ENCODE measurements at places on chromosomes 4 and X.

- no peak for DNase-seq
These were observed 49.3 kb upstream of the PGRMC1 start for GRCh38 chrX:119186763-119187162.

DNA sequence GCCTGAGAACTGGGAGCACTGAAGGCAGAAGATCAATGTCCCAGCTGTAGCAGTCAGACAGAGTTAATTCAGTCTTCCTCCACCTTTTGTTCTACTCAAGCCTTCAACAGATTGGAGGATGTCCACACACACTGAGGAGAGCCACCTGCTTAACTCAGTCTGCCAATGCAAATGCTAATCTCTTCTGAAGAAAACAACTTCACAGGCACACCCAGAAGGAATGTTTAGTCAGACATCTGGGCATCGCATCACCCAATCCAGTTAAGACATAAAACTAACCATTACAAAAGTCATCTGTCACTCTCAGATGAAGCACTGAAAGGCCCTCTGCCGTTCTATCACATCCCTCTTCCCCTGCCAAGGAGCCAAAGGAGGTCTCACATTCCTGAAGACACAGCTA is 173.7 kb downstream of the CENPC start:
- no peak for DNase-seq

GRCh38 chr4:173045571-173045970 is 123.0 kb upstream of the GALNT7 start:
- DNase-seq = no peak

GRCh38 chr4:187184508-187184907 is 460.9 kb upstream of the FAT1 start:
- no peak for DNase-seq

DNA sequence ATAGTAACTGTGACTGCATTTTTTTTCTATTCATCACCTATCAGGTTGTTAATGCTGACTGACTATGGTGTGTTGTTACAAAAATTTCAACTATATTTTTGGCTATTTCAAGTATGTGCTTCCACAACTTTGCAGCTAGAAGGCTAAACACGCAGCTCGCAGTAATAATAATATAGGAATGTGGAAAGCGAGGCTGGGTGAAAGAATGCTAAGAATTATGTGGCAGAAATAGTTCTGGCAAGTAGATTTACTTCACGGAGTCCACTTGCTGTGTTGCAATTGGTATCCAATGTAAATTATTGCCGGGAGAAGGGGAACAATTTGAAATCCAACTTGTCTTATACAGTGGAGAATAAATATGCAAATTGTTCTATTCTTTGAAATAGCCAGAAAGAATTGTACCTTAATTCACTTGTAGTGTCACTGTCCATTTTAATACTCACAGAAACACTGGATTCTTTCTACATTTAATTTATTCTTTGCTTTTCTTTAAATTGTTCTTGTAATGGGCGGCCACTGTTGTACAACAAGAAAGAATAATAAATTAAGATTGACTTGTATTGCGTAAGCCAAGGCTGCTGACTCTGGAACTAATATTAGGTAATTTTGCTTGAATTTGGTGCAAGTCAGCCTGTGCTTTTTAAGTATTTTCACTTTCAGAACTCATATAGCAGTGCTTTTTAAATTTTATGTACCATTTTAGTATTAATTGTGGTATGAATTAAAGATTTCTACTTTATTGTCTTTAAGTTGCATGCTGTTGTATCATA is 154.9 kb downstream of the FRMPD4 start:
- no peak for DNase-seq

DNA sequence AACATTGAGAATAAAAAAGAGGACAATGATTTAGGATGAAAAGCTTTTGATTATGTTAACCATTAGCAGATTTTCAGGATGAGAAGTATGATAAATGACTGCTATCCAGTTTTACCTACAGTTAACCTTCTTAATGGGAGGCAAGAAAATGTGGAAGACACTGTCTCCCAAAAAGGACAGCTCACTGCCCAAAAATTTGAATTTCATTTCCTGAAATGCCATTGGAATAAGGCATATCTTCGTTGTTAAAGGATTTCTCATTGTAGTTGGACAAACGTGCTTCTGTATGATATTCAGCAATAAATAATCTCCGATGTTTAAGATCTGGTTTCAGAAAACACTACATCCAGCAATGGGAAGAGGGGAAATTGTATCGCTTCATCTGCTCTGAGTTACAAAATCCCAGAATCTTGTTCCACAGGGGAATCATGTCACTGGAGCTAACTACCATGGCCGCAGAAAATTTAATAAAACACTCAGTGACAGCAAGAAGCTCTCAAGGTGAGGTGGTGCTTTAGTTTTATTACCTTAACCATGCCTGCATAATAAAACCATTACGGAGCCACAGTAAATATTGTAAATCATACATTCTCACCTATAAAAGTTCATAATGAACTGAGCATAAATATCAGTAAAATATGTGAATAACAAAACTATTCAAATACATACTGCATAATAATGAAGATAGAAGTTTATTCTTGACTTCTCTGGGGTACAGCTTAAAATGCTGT is 552.3 kb downstream of the PCDH7 start:
- no peak for DNase-seq

DNA sequence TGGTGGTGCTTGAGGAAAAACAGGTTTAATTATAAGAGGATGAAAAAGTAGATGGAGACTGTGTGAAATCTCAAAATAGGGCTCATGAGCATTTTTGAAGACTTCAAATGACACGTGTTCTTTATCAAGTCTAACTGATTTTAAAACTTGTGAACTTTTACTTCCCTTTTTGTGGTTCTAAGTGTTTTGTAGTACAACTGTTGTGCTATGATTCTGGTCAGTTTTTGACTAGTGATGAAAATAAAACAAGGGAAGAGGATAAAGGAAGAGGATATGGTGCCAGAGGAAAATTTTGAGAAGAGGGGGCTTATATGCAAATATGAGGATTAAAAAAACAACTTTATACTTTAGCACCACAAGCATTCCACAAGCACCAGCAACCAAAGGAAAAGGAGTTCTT is 644.0 kb downstream of the RPA4 start:
- no peak for DNase-seq
